ENCODE measurements at places on chromosomes 2 and 18. TPM values are rescaled to one million over a fixed set of nuclear protein-coding genes. Genes with fewer than 3 reads are reported as not detected.

- no peak for DNase-seq
These were observed 206.4 kb upstream of the ID2 start for GRCh38 chr2:8475349-8476031.

Gene PDCD1
- total RNA-seq = not detected

DNA sequence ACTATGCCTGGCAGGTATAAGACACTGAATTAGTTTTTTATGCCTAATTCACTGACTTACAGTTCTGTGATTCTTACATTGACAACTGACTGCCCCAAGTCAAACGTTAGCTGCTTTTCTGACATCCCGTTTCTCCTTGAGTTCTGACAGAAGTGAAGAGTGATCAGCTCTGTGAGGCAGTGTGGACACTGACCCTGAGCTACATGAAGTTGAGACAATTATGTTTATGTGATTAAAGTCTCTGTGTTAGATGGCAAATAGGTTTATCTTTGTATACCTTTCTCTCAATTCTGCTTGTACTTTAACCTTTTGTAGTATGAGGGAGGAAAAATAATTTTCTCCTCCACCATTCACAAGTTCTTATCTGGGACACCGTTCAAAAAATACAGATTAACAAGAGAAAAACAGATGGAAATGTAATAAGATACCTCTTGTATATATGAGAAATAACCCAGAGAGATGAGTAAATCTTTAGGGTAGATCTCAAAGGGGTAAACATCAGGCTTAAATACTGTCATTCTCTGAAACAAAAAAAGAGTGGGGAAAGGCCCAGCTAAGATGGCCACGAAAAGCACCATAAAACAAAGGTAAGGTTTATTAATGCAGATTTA is 85.4 kb upstream of the B3GNT2 start:
- DNase-seq = no peak

DNA sequence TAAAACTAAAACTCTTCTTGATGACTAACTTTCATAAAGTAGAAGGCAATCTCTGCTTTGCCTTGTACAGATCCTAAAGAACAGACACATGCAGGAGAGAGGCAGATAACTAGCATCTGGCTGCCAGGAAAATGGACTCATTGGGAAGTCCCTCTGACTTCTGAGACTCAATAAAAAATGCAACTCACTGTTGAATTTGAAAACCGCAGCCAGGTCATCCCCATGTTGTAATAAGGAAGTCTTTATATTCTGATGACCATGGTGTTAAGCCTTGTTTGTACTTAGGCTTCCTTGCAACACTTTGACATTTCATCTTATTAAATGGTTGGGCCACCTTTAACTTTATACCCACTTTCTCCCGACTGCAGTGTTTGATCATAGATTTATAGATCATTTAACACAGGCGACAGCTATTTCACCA is 375.1 kb upstream of the KCNH7 start:
- DNase-seq = peak; percentile 65

GRCh38 chr2:181235011-181235410 is 222.2 kb upstream of the ITGA4 start:
- DNase-seq = no peak

Gene POTEI
- not detected for total RNA-seq

Gene IL1RL1
- total RNA-seq = 0.29 TPM

- no peak for DNase-seq
These were observed 51.4 kb downstream of the ZFP36L2 start for GRCh38 chr2:43175020-43175441.

GRCh38 chr2:217612920-217613319 is 389.9 kb downstream of the TNS1 start:
- no peak for DNase-seq

Gene SERPINB10
- total RNA-seq = 0.29 TPM

DNA sequence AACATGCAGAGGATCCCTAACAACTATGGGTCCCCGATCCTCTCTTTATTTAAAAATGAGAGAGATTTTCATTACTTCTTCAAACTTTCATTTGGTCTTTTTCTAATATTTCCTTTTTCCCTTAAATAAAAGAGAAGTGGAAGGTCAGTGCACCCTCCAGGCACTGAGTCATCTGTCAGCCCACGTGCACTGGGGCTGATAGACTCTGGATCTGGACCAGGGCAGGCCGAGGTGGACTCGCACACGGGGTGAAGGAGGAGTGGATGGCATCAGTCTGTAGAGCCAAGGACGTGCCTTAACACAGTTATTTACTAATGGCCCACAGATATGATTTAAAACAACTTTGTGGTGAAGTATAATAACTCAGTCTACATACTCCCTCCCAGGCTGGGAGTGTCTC is 214.4 kb upstream of the TMEM200C start:
- DNase-seq = no peak

DNA sequence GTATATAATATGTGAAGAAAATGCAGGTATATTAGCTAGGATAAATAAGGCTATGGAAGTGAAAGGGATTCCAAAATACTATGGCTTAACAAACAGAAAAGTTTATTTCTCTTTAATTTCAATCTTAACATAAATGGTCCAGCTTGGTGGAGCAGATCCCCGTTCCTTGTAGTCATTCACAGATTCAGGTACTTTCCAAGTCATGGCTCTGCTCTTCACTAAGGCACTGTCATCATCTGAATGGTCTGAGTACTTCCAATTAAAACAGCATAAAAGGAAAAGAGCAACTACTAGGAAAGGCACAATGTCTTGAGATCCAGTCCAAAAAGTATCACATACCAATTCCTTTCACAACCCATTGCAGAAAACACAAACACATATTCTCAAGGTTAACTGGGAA is 63.4 kb downstream of the OLA1 start:
- DNase-seq = no peak

DNA sequence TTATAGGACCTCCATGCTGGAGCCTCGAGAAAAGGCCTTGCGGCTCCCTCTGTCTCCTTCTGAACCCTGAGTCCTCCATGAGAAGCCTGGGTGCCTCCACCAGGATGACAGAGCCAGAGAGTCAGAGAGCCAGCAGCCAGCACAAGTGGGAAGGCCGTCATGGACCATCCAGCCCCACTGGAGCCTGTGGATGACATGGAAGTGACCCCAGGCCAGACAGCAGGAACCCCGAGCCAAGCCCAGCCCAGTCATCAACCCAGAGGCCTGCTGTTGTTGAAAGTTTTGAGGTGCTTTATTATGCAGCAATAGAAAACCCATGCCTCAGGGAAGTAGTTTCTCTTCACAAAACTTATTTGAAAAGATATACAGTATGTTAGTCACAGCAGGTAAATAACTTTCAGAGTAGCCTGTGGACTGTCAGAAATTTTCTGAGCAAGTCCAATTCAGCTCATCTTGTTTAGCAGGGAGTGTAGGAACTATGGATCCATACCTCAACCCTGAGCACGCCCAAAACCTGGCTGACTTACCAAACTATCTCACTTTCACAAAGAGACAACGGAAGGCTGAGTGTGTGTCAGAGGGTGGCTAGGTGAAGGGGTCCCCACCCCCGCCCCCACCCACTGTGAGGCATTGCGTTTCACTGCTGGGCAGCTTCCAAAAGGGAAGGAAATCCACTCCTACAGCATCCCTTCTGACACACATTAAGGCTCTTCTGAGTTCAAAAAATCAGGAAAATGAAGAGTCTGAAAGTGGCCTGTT is 79.9 kb upstream of the NDUFV2 start:
- no peak for DNase-seq

All from osteoblast (primary cell).